ENCODE measurements at places on chromosomes 7 and 10. TPM values are rescaled to one million over a fixed set of nuclear protein-coding genes. Genes with fewer than 3 reads are reported as not detected.

DNA sequence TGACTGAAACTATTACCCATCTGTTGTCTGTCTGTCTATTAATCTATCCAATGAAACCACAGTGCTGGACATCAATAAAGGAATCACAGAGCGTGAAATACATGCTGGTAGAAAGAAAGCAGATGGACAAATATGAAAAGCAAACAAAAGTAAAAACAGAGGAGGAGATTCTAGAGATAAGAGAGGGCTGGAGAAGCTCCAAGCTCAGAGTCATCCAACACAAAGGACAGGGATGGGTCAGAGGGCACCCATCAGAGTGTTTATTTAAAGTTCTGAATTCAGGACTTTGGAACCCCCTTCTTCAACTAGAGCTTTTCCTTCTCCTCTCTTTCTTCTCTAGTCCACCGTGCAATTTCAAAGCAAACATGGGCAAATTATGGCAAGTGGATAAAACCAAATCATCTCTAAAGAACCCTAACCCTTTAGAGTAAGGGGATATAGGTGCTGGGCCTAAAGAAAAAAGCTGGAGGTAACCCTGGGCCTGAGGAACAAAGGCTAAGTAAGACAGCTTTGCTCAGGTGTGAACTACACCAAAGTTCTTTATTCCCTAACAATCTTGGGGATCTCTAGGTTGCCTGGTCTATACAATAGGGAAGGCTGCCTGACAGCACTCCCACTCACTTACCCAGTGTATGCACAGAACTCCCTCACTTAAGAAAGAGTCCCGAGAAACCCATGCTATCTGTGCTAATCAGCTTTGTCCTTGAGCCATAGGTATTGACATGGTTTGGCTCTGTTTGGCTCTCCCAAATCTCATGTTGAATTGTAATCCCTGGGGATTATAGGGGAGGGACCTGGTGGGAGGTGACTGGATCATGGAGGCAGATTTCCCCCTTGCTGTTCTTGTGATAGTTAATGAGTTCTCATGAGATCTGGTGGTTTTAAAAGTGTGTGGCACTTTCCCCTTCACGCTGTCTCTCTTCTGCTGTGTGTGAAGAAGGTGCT, 97.0 kb downstream of the BAMBI start:
- H3K36me3 ChIP-seq = no peaks in the 10 kb centered on the region
- H3K27ac ChIP-seq = no peak overlapping the region
- H3K27me3 ChIP-seq = no peaks in the 10 kb centered on the region
- no peak for DNase-seq

DNA sequence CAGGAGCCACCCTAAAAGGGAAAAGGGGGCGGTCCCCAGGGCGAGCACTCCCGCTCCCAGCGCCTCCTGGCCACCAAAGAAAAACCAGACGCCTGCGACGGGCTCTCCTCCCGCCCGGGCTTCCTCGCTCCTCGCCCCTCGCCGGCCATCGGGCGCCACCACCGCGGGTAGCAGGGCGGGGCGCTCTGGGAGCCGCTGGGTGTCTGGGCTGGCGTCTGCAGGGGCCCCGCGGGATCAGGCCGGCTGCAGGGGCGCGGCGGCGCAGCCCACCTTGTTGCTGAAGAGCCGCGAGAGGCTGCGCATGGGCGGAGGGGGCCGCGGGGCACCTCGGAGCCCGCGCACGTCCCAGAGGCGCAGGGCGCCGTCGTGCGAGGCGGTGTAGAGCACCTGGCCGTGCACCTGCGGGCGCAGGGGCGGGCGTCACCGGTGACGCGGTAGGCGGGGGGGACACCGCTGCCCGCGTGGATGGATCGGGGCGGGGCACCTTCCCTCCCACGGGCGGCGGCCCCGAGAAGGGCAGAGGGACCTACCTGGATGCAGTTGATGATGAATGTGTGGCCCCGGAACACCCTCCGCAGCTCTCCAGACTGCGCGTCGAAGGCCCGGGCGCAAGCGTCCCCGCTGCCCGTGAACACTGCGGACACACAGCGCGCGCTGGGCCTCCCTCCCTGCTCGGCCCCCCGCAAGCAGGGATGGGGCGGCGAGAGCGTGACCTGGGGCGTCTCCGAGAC, 28.3 kb downstream of the WDR86 start:
- no peak overlapping the region for H3K4me3 ChIP-seq
- no peaks in the 10 kb centered on the region for H3K4me1 ChIP-seq
- peaks cover 40% of the 10 kb centered on the region for H3K27me3 ChIP-seq
- no peak overlapping the region for H3K27ac ChIP-seq

DNA sequence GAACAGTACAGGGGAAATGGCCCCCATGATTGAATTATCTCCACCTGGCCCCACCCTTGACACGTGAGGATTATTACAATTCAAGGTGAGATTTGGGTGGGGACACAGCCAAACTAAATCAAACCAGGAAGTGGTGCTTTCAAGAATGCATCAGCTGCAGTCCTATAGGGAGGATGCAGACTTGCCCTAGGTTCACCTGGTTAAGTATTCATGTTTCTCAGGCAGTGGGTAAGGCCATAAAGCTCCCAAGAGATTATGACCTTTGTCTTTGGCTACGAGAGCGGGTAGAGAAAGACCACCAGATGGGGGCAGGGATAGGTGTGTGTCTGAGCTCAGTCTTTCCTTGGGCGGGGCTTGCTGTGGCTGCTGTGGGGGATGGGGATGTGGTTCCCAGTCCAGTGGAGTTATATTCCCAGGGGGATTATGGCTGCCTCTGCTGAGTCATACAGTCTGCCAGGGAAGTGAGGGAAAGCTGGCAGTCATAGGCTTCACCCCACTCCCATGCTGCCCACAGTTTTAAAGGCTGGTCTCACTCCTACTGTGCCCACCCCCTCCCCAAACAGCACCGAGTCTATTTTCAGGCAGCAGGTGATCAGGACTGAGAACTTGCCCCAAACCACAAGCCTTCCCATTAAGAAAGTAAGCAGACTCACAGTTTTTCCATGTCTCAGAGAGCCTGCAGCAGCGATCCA, 8.4 kb upstream of the R3HCC1L start:
- peaks cover 8% of the 10 kb centered on the region for H3K27me3 ChIP-seq
- no peak overlapping the region for H3K27ac ChIP-seq
- no peaks in the 10 kb centered on the region for H3K36me3 ChIP-seq
- no peaks in the 10 kb centered on the region for H3K4me1 ChIP-seq
- no peak overlapping the region for H3K4me3 ChIP-seq

GRCh38 chr10:51617576-51618235, 81.7 kb downstream of the CSTF2T start:
- no peaks in the 10 kb centered on the region for H3K36me3 ChIP-seq
- H3K27me3 ChIP-seq = no peaks in the 10 kb centered on the region
- no peaks in the 10 kb centered on the region for H3K4me1 ChIP-seq
- no peak overlapping the region for H3K4me3 ChIP-seq

CALY gene
- total RNA-seq = not detected

IFIT2 gene
- 2.2 TPM for total RNA-seq
